ENCODE measurements at places on chromosomes 3 and 15. TPM values are rescaled to one million over a fixed set of nuclear protein-coding genes. Genes with fewer than 3 reads are reported as not detected.
A peak's percentile ranks its signal among the peaks of the same experiment; 100 is the strongest.

- H3K36me3 ChIP-seq = no peaks in the 10 kb centered on the region
- H3K4me3 ChIP-seq = no peak overlapping the region
- no peak overlapping the region for H3K27ac ChIP-seq
- H3K4me1 ChIP-seq = no peaks in the 10 kb centered on the region
Observed at GRCh38 chr15:79447060-79447459, 14.9 kb downstream of the MINAR1 start.

DNA sequence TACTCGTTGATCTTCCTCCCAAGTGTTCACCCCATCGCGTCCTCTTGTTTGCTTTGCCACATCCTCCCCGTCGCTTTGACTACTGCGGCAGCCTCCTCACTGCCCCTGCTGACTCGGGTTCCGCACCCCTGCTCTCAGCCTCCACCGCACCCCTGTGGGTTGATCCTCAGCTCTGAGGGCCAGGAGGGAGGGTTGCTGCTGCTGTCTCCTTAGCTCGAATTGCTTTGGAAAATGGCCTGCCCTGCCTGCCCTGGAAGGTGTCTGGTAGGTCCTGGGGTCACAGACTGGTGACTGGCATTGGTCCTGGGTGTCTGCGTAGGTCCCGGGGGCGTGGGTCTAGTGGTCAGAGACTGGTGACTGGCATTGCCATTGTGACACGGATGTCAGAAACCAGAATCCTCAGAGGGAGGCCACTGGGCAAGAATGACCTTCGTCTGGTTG lies 9.4 kb downstream of the MUC4 start:
- peaks cover 2% of the 10 kb centered on the region for H3K27me3 ChIP-seq
- peak overlapping the region; percentile 93 for H3K27ac ChIP-seq
- H3K36me3 ChIP-seq = peaks cover 25% of the 10 kb centered on the region
- peak; percentile 49 for DNase-seq

GRCh38 chr3:110414855-110415254 lies 656.8 kb upstream of the NECTIN3 start:
- DNase-seq = no peak
- H3K4me1 ChIP-seq = no peaks in the 10 kb centered on the region
- no peak overlapping the region for H3K27ac ChIP-seq
- no peak overlapping the region for H3K4me3 ChIP-seq

DNA sequence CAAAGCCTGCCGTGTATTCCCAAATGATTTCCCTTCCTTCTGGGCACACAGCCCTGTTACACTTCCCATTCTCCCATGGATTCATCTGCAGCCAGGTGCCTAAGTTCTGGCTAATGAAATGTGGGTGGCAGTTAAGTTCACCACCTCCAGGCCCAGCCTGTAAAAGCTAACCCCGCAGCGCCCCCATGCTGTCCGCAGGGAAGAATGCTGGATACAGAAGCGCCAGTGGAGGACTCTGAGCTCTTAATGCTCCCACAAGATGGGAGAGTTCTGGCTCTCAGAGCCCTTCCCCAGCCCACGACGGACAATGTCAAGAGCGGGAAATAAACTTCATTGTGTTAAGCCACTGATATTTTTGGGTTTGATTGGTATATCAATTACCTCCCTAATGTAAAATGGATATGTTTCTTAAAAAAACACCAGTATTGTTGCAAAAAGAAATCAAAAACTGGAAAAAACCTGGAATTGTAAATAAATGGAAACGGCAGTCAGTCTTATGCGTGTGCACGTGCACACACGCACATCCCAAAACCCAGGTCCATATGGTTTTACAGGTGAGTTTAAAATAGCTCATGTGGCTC lies 37.7 kb upstream of the FGD5 start:
- peak; percentile 55 for DNase-seq
- no peak overlapping the region for H3K27ac ChIP-seq
- no peak overlapping the region for H3K4me3 ChIP-seq

GRCh38 chr3:30187366-30187765 lies 419.0 kb upstream of the TGFBR2 start:
- H3K36me3 ChIP-seq = no peaks in the 10 kb centered on the region
- no peak for DNase-seq
- no peak overlapping the region for H3K27ac ChIP-seq

GRCh38 chr3:90132197-90132596 lies 1024.8 kb downstream of the EPHA3 start:
- H3K4me3 ChIP-seq = no peak overlapping the region
- H3K4me1 ChIP-seq = no peaks in the 10 kb centered on the region
- DNase-seq = no peak
- H3K27me3 ChIP-seq = no peaks in the 10 kb centered on the region

DNA sequence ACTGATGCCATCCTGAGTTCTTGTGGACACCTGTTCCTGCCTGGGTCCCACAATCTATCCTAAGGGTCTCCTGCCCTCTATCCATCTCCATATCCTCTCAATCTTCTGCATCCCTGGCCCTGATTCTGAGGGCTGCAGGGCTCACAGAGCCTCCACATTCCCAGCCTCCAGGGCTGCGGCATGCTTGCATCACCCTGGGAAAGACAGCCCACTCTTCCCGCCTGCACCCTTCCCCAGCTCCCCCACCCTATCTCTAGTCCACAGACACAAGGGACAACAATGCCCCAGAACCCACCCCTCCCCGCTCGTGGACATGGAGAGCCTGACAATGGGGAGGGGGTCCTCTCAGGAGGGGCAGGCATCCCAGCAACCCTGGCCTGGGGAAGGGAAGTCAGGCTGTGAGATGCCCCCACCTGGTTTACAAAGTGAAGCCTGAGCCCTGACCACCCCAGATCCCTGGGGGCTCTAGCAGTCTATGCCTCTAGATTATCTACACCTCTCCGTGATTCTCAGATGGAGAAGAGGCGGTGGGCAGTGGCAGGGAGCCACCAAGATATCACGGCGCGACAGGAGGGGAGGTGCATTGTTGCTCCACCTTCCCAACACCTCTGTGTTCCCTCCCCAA lies 10.3 kb downstream of the SEMA3G start:
- DNase-seq = no peak
- peaks cover 3% of the 10 kb centered on the region for H3K27me3 ChIP-seq
- H3K4me3 ChIP-seq = no peak overlapping the region
- no peak overlapping the region for H3K27ac ChIP-seq
- H3K36me3 ChIP-seq = no peaks in the 10 kb centered on the region
- H3K4me1 ChIP-seq = no peaks in the 10 kb centered on the region

SAMMSON gene
- not detected for total RNA-seq

DMXL2 gene
- 8.7 TPM for total RNA-seq

Data from activated naive CD8-positive, alpha-beta T cell treated with anti-CD3 and anti-CD28 coated beads, Interleukin-2, amount 10 ng/mL, durations not matched to agents 7 days and 5 days (primary cell).